Nasal cavity respiratory epithelium epithelial cell of viscerocranial mucosa (primary cell): ENCODE measurements at places on chromosomes 16 and 17. TPM values are rescaled to one million over a fixed set of nuclear protein-coding genes. Genes with fewer than 3 reads are reported as not detected.

TPSAB1 gene
- total RNA-seq, result not detected in 2 replicates

ADGRG3 gene
- total RNA-seq, result 0.07 TPM in 1 of 2 replicates, not detected in the other

P2RX1 gene
- total RNA-seq, result not detected in 2 replicates

CCL8 gene
- not detected in 2 replicates for total RNA-seq

ANKRD40CL gene
- total RNA-seq, result not detected in 2 replicates

PLK1 gene
- 0.34 and 1.00 TPM in 2 replicates for total RNA-seq

TMEM235 gene
- not detected in 2 replicates for total RNA-seq

EVPLL gene
- total RNA-seq, result 1.4 and 2.3 TPM in 2 replicates

RTN4RL1 gene
- total RNA-seq, result 0.34 and 0.71 TPM in 2 replicates

SCGB1C2 gene
- total RNA-seq, result not detected in 2 replicates

HIGD1B gene
- not detected in 2 replicates for total RNA-seq

ICAM2 gene
- total RNA-seq, result under 0.01 and 0.64 TPM in 2 replicates

GEMIN4 gene
- 17.8 and 23.9 TPM in 2 replicates for total RNA-seq

FSCN2 gene
- total RNA-seq, result 0.34 and 0.78 TPM in 2 replicates

TAT gene
- total RNA-seq, result under 0.01 and 0.07 TPM in 2 replicates

BIRC5 gene
- total RNA-seq, result 0.14 and 1.0 TPM in 2 replicates

GRN gene
- 763 and 1,739 TPM in 2 replicates for total RNA-seq

EFCAB5 gene
- total RNA-seq, result under 0.01 and 0.14 TPM in 2 replicates

SULT1A2 gene
- 0.21 TPM in 1 of 2 replicates, not detected in the other for total RNA-seq

CAMKK1 gene
- total RNA-seq, result 1.4 and 4.1 TPM in 2 replicates

ASPA gene
- total RNA-seq, result not detected in 2 replicates

OR3A3 gene
- total RNA-seq, result not detected in 2 replicates

OR1A1 gene
- under 0.01 TPM in 1 of 2 replicates, not detected in the other for total RNA-seq

CACNG5 gene
- not detected in 2 replicates for total RNA-seq

ZNF267 gene
- 12.0 and 20.1 TPM in 2 replicates for total RNA-seq

ARHGDIG gene
- 0.34 TPM in 1 of 2 replicates, not detected in the other for total RNA-seq

MED1 gene
- total RNA-seq, result 27.0 and 33.2 TPM in 2 replicates

ZNF469 gene
- total RNA-seq, result under 0.01 and 1.9 TPM in 2 replicates

IRF8 gene
- not detected in 2 replicates for total RNA-seq

GDPD1 gene
- 2.4 and 5.1 TPM in 2 replicates for total RNA-seq

MPDU1 gene
- total RNA-seq, result 31.0 and 32.5 TPM in 2 replicates

TMEM238L gene
- 0.34 TPM in 1 of 2 replicates, not detected in the other for total RNA-seq

CACNG3 gene
- not detected in 2 replicates for total RNA-seq

MGAT5B gene
- total RNA-seq, result under 0.01 and 0.07 TPM in 2 replicates

AHSP gene
- total RNA-seq, result not detected in 2 replicates

SCARF1 gene
- total RNA-seq, result 0.34 and 0.43 TPM in 2 replicates

HID1 gene
- 0.71 and 6.8 TPM in 2 replicates for total RNA-seq
